Kidney (tissue), 22 donors: ENCODE measurements at places on chromosomes 12 and 14.
A peak's percentile ranks its signal among the peaks of the same experiment; 100 is the strongest.

DNA sequence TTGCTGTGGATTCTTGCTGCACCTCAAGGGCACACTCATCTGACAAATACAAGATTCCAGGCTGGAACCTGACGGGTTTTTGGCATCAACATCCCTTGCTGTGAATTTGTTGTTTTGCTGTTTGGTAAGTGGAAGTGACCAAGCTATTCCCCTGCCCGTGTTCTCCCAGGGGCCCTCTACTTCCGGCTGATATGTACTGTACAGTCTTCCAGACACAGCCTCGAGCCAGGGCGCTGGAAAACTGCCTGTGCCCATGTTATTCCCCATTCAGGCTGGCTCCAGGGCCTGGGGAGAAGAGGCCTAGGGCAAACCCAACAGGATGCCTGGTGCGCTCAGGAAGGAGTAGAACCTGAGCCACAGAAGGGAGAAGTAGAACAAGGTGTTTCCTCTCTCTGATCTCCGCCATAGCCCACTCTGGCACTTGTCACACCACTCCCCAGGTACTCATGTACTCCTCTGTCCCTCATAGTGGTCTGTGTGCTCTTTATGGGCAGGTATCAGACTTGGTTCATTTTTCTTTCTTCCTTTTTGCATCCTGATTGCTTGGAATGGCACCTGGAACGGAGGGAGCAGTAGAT, 67.8 kb upstream of the LTA4H start:
- H3K27ac ChIP-seq, result no peak overlapping the region
- H3K27me3 ChIP-seq, result no peaks in the 10 kb centered on the region
- no peak for DNase-seq

DNA sequence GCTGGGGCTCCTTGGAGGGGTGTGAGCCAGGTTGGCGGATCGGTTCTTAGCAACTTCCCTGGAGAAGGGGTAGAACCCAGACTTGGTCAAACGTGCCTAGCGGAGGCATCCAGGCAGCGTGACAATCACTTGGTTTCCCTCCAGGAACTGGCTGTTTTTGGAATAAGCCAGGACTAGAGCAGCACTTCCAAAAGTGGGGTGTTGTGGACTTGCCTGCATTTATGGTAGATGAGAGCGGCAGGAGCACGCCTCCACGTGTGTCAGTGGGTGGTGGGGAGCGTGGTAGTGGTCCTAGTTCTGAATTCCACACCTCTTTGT, 2.8 kb downstream of the PRMT8 start:
- no peak overlapping the region for H3K4me3 ChIP-seq
- no peaks in the 10 kb centered on the region for H3K36me3 ChIP-seq
- H3K4me1 ChIP-seq, result no peaks in the 10 kb centered on the region
- no peak for DNase-seq

- no peaks in the 10 kb centered on the region for H3K4me1 ChIP-seq
- H3K27me3 ChIP-seq, result no peaks in the 10 kb centered on the region
- no peak overlapping the region for H3K4me3 ChIP-seq
- H3K27ac ChIP-seq, result no peak overlapping the region
Measured at GRCh38 chr12:70045036-70045435, 198.2 kb upstream of the CNOT2 start.

- no peak overlapping the region for H3K27ac ChIP-seq
- no peak overlapping the region for H3K4me3 ChIP-seq
- no peaks in the 10 kb centered on the region for H3K36me3 ChIP-seq
Measured at GRCh38 chr12:126761420-126761819, 1505.5 kb upstream of the TMEM132C start.

DNA sequence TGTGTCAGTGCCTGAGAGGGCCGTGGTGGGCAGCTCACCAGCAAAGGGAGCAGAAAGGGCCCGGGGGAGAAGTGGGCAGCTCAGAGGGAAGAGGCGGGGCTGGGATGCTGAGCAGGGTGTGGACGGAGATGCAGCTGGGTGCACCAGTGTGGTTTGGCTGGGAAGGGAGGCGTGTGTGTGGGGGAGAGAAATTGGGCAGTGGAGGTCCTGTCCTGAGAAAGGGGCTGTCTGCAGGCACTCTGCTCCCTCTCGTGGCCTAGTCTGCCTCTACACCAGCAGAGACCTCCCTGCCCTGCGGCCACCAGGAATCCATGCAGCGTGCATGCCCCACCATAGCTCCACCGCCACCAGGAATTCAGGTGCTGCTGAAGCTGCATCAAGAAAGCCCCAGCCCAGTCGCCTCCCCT, 6.4 kb downstream of the TMEM121 start:
- DNase-seq, result peak; percentile 57
- H3K27ac ChIP-seq, result no peak overlapping the region

GRCh38 chr12:22306311-22306710, 28.2 kb downstream of the ST8SIA1 start:
- no peak overlapping the region for H3K27ac ChIP-seq
- H3K27me3 ChIP-seq, result no peaks in the 10 kb centered on the region
- no peaks in the 10 kb centered on the region for H3K4me1 ChIP-seq
- no peak overlapping the region for H3K4me3 ChIP-seq
- no peak for DNase-seq
- H3K36me3 ChIP-seq, result no peaks in the 10 kb centered on the region

DNA sequence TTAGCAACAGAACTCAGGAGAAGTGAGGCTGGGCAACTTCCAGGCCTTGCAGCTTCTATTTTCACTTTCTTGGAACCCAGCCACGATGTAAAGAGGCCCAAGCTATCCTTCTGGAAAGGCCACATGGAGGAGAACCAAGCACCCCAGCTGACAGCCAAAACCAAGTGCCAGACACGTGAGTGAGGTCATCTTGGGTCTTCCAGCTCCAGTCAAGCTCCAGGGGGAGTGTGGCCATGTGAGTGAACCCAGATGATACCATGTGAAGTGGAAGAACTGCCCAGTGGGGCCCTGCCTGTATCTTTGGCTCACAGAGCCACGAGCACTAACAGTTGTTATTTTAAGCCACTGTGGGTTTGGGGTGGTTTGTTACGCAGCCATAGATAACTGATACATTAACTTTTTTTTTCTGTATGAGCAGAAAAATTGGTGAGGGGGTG, 126.8 kb upstream of the MAP1LC3B2 start:
- no peaks in the 10 kb centered on the region for H3K36me3 ChIP-seq
- no peak overlapping the region for H3K4me3 ChIP-seq
- peaks cover 7% of the 10 kb centered on the region for H3K4me1 ChIP-seq
- no peaks in the 10 kb centered on the region for H3K27me3 ChIP-seq
- no peak overlapping the region for H3K27ac ChIP-seq

GRCh38 chr12:74624201-74624600, 86.6 kb downstream of the ATXN7L3B start:
- H3K27ac ChIP-seq, result no peak overlapping the region
- H3K4me1 ChIP-seq, result no peaks in the 10 kb centered on the region
- H3K36me3 ChIP-seq, result no peaks in the 10 kb centered on the region
- no peaks in the 10 kb centered on the region for H3K27me3 ChIP-seq
